ENCODE measurements at places on chromosomes 7 and 10. TPM values are rescaled to one million over a fixed set of nuclear protein-coding genes. Genes with fewer than 3 reads are reported as not detected.

GRCh38 chr10:111986079-111986478 is 197.5 kb downstream of the GPAM start:
- no peaks in the 10 kb centered on the region for H3K36me3 ChIP-seq
- no peak overlapping the region for H3K27ac ChIP-seq

GRCh38 chr7:101863598-101863997 is 46.2 kb downstream of the CUX1 start:
- no peak overlapping the region for H3K27ac ChIP-seq
- H3K4me3 ChIP-seq = no peak overlapping the region
- H3K36me3 ChIP-seq = no peaks in the 10 kb centered on the region
- no peaks in the 10 kb centered on the region for H3K27me3 ChIP-seq
- DNase-seq = no peak

- peaks cover 4% of the 10 kb centered on the region for H3K4me1 ChIP-seq
- H3K4me3 ChIP-seq = no peak overlapping the region
- DNase-seq = no peak
- no peak overlapping the region for H3K27ac ChIP-seq
Observed at GRCh38 chr10:27527666-27528295, 23.7 kb downstream of the RAB18 start.

DNA sequence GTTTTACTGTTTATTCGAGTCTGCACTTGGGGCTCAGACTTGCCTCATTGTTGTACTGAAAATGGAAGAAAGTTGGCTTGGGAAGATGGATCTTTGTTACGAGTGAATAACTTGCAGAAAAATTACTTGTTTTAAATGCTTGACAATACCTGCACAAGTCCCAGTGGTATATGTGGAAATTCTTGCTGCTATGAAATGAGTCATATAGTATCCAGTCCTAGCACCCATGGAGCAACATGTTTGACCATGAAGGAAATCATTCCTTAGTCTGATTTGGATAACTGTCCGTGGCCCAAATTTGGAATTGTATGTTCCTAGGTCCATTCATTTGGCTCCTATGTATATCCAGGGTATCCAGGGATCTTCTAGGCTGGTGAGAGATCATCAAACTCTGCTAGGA is 1096.8 kb downstream of the KCNMA1 start:
- H3K27me3 ChIP-seq = no peaks in the 10 kb centered on the region
- H3K4me1 ChIP-seq = no peaks in the 10 kb centered on the region
- no peak overlapping the region for H3K27ac ChIP-seq
- H3K4me3 ChIP-seq = no peak overlapping the region
- DNase-seq = no peak

Gene MRC1
- total RNA-seq = 0.08 TPM

DNA sequence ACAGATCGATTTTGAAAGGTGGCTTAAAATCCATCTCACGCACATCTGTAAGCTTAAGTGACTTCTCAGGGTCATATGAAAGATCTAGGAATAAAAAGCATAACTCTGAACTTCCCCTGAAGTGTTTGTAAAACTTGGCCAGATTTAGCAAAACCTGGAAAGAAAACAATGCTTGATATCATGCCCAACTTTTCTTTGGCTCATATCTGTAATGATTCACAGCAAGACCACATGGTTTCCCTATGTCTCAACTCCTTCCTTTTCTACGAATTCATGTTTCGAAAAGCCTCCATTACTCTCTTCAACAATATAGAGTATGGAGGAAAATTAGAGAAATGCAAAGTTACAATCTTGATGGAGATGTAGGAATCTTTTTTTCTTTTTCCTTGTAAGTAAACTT is 20.1 kb upstream of the CABCOCO1 start:
- H3K27ac ChIP-seq = no peak overlapping the region
- H3K27me3 ChIP-seq = no peaks in the 10 kb centered on the region
- DNase-seq = no peak
- no peaks in the 10 kb centered on the region for H3K36me3 ChIP-seq
- no peak overlapping the region for H3K4me3 ChIP-seq

GRCh38 chr7:45873355-45873754 is 473 bp upstream of the CCDC201 start:
- no peak overlapping the region for H3K4me3 ChIP-seq
- H3K27ac ChIP-seq = no peak overlapping the region
- H3K36me3 ChIP-seq = no peaks in the 10 kb centered on the region
- H3K27me3 ChIP-seq = peaks cover 4% of the 10 kb centered on the region
- DNase-seq = no peak

Gene SEMA3A
- total RNA-seq = 0.50 TPM

GRCh38 chr7:157003756-157004520 is 6.5 kb downstream of the MNX1 start:
- no peak for DNase-seq
- H3K36me3 ChIP-seq = no peaks in the 10 kb centered on the region
- H3K4me3 ChIP-seq = no peak overlapping the region
- no peak overlapping the region for H3K27ac ChIP-seq
- H3K27me3 ChIP-seq = peaks cover 79% of the 10 kb centered on the region

DNA sequence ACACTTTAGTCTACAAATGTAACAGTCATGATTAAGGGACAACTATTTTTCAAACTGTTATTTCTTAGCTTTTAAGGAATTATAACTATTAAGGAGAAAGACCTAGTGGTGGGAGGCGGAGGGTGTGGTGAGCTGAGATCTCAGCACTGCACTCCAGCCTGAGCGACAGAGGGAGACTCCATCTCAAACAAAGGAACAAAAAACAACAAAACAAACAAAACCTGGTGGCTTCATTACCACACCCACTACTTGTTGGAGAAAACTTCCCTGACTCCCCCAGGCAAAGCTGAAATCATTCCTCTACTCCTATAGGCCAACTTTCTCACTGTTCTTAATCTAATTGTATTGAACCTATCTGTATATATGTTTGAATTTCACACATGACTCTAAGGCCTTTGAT is 3.2 kb downstream of the POLR1F start:
- no peak for DNase-seq
- no peak overlapping the region for H3K4me3 ChIP-seq
- H3K36me3 ChIP-seq = peaks cover 10% of the 10 kb centered on the region
- H3K4me1 ChIP-seq = peaks cover 19% of the 10 kb centered on the region

GRCh38 chr7:77258014-77258413 is 58.4 kb upstream of the FGL2 start:
- H3K36me3 ChIP-seq = no peaks in the 10 kb centered on the region
- no peaks in the 10 kb centered on the region for H3K4me1 ChIP-seq
- no peak overlapping the region for H3K4me3 ChIP-seq
- no peak for DNase-seq
- H3K27me3 ChIP-seq = no peaks in the 10 kb centered on the region

- no peaks in the 10 kb centered on the region for H3K27me3 ChIP-seq
- H3K36me3 ChIP-seq = no peaks in the 10 kb centered on the region
- no peak for DNase-seq
- no peak overlapping the region for H3K4me3 ChIP-seq
- no peaks in the 10 kb centered on the region for H3K4me1 ChIP-seq
- no peak overlapping the region for H3K27ac ChIP-seq
Observed at GRCh38 chr7:121410829-121411596, 14.9 kb upstream of the FAM3C start.

- no peaks in the 10 kb centered on the region for H3K36me3 ChIP-seq
- H3K4me1 ChIP-seq = no peaks in the 10 kb centered on the region
- H3K27me3 ChIP-seq = no peaks in the 10 kb centered on the region
- no peak for DNase-seq
- H3K27ac ChIP-seq = no peak overlapping the region
Observed at GRCh38 chr7:4225881-4226523, 456.1 kb upstream of the FOXK1 start.

- H3K4me3 ChIP-seq = no peak overlapping the region
- no peak for DNase-seq
- H3K27ac ChIP-seq = no peak overlapping the region
- peaks cover 69% of the 10 kb centered on the region for H3K36me3 ChIP-seq
- no peaks in the 10 kb centered on the region for H3K27me3 ChIP-seq
- H3K4me1 ChIP-seq = no peaks in the 10 kb centered on the region
Observed at GRCh38 chr10:73837072-73837471, 25.7 kb upstream of the NDST2 start.

Gene CLRN3
- total RNA-seq = not detected

Gene PPIF
- total RNA-seq = 42.7 TPM

GRCh38 chr7:132117636-132118035 is 458.6 kb downstream of the PLXNA4 start:
- DNase-seq = no peak
- no peaks in the 10 kb centered on the region for H3K36me3 ChIP-seq
- H3K4me3 ChIP-seq = no peak overlapping the region
- no peak overlapping the region for H3K27ac ChIP-seq

DNA sequence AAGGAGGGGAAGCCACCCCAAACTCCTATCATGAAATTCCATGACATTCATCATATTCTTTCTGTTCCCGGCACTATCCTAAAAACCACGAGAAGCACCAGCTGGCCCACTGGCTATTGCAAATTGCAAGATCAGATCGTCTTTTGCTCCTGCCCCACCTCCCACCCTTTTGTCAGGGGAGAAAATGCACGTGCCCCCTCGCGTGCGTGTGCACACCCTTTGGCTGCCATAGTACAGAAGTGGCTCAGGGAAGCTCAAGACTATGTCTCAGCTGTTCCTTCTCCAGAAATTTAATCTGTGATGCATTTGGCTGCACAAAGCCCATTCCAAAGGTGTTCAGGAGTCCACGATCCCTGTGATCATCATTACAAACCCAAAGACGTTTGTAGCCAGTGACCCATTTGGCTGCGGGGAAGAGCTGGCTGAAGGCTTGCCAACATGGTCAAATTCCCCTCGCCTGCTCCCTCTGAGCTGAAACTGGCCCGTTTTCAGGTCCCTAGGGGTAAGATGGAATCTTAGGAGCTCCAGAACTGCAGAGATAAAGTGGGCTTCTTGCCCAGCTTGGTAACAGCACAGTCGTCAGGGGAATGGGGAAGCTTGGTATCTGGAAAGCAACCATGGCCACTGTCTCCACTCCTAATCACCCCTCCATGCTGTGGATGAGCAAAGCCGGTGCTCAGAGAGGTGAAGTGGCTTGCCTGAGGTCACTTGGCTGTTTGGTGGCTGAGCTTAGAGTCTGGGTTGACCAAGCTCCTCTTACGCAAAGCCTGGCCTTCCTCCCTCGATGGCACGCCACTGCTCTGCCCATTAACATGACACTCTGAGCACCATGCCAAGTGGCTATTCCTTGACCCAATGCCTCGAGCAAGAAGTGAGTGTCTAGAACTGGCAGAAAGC is 155.4 kb downstream of the NEURL1 start:
- H3K4me1 ChIP-seq = peaks cover 15% of the 10 kb centered on the region
- DNase-seq = no peak
- no peak overlapping the region for H3K4me3 ChIP-seq
- no peak overlapping the region for H3K27ac ChIP-seq

GRCh38 chr10:34868589-34868988 is 53.5 kb upstream of the PARD3 start:
- no peaks in the 10 kb centered on the region for H3K36me3 ChIP-seq
- H3K27ac ChIP-seq = no peak overlapping the region
- H3K4me3 ChIP-seq = no peak overlapping the region

DNA sequence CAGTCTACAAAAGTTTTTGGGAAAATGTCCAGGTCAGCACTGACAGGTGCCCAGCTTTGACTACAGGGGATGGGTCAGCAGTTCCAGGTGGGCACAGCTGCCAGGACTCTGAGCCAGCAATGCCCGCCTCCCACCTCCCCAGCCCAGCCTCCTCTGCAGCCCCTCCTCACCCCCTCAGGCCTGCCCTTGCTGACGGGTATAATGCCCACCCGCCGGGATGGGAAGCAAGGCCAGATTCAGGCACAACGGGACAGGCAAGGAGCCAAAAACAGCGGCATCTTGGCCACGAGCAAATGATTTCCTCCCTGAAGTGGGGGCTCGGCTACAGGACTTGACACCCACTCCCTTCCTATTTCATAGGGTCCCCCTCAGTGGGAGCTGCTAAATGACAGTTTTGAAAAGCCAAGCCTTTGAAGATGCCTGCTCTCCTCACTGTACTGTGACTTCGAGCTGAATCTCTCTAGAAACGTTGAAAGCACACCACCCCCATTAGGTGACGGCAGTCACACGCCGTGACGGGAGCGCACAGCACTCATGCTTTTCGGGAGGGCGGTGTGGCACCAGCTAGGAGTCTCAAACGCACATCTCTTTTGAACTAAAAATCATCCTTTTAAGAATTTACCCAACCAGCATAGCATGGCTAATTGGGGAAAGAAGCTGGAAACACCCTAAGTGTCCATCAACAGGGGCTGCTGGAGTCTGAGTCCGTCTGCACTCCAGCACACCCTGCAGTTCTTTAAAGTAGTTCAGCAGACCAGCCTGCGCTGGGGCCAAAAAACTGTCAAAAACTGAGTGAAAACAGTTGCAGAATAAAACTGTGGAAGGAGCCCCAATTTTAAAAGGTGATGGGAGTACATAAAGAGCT is 29.6 kb downstream of the MAD1L1 start:
- no peaks in the 10 kb centered on the region for H3K27me3 ChIP-seq
- H3K4me3 ChIP-seq = no peak overlapping the region
- H3K36me3 ChIP-seq = peaks cover 26% of the 10 kb centered on the region
- H3K27ac ChIP-seq = no peak overlapping the region

DNA sequence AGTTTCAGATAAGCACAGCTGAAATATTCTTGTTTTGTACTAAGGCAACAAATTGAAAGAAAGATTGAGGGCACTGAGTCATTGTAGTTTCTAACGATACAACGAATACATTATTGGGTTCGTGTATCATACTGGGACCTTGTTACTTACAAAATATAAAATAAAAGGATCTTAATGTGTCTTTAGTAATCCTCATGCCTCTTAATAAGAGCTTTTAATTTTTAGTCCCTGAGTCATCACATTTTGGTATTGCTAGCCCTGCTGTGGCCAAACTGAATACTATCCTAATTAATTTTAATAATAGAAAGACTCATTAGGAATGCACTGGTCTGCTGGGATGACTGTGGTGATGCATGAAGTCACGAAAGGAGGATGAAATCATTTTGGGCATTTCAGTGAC is 309.7 kb downstream of the EXOC4 start:
- H3K27ac ChIP-seq = no peak overlapping the region
- no peak overlapping the region for H3K4me3 ChIP-seq
- H3K36me3 ChIP-seq = no peaks in the 10 kb centered on the region
- DNase-seq = no peak

Gene JCAD
- not detected for total RNA-seq

- H3K4me1 ChIP-seq = peaks cover 29% of the 10 kb centered on the region
- no peak overlapping the region for H3K27ac ChIP-seq
- DNase-seq = no peak
Observed at GRCh38 chr10:35359873-35360272, 23.6 kb downstream of the CCNY start.

- H3K4me3 ChIP-seq = no peak overlapping the region
- no peak overlapping the region for H3K27ac ChIP-seq
- no peak for DNase-seq
Observed at GRCh38 chr7:158820656-158821055, 8.7 kb downstream of the ESYT2 start.

Gene SPDYE2B
- not detected for total RNA-seq

Data from CD4-positive, alpha-beta T cell (primary cell).